ENCODE measurements at places on chromosomes 3 and 15. TPM values are rescaled to one million over a fixed set of nuclear protein-coding genes. Genes with fewer than 3 reads are reported as not detected.

GPR171 gene
- total RNA-seq = not detected

NRROS gene
- not detected for total RNA-seq

LDHAL6B gene
- not detected for total RNA-seq

PAK2 gene
- total RNA-seq = 55.4 TPM

MCF2L2 gene
- total RNA-seq = 0.07 TPM

ISLR gene
- 0.43 TPM for total RNA-seq

EBLN2 gene
- 0.70 TPM for total RNA-seq

CPLX3 gene
- 0.07 TPM for total RNA-seq

TNFSF10 gene
- not detected for total RNA-seq

Data from A549 treated with GW870086 at 1 μM for 4 hours (cell line).